ENCODE measurements at places on chromosomes 7 and 10.

- DNase-seq = no peak
Observed at GRCh38 chr10:79183468-79183865, 114.7 kb downstream of the ZMIZ1 start.

DNA sequence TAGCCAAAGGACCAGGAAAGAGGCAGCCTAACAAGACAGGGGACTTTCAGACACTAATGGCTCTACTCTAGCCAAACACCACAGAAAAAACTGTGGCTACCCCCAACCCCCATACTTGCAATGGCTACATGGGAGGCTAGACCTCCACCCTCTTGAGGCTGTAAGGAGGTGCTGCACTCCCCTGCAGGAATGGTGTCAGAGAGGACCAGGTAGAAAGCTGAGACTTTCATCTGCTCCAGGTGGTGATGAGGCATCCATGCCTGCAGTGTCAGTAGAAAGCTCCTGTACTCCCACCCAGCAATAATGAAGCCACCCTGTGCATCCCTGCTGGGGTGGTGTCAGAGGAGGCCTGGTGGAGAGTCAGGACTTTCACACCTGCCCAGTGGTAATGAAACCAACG is 18.9 kb upstream of the SORCS3 start:
- no peak for DNase-seq

DNA sequence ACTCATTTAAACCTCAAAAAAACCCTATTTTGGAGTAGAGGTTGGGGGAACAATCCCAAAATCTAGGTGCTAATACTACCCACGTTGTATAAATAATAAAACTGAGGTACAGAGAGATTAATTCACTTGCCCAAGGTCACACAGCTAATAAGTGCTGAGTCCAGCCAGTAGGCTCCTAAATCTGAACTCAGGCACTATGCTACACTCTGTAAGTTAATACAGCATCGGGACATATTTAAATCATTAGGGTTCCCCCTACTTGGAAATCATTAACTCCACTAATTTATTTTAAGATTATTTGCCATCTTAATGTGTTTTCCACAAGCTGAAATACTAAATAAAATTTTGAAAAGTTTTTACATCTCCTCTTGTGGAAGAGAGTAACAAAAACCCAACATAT is 24.2 kb downstream of the PIP4K2A start:
- no peak for DNase-seq

- no peak for DNase-seq
Observed at GRCh38 chr10:70500812-70501301, 22.3 kb downstream of the PALD1 start.

- DNase-seq = no peak
Observed at GRCh38 chr10:133202778-133203651, 27.0 kb upstream of the UTF1 start.

DNA sequence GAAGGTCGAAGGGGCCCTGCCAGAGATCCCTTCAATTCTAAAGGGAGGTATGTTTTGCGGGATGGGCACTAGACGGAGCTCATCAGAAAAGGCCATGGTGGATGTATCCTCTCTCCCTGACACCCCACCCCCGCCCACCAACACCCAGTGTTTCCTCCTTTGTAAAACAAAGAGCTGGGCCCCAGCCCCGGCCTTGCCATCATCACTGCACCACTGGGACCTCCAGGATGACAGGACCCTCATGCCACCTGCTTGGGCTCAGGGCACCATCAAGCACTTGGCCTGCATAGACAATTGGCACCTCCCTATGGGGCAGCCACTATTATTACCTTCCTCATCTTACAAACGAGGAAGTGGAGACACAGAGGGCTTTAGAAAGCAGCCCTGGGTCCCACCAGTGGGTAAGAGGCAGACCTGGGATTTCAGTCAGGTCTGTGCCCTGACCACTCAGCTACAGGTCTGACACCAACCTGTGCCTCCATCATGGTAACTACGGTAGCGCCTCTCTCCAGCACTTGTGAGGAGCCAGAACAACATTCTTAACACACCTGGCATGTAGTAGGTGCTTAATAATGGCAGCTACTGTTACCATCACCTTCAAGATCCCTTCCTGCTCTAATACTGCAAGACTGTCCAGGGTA is 2.0 kb downstream of the CALML3 start:
- no peak for DNase-seq

GRCh38 chr7:73912223-73912622 is 51.3 kb downstream of the TMEM270 start:
- DNase-seq = no peak

- DNase-seq = no peak
Observed at GRCh38 chr10:44974082-44974627, 4.5 kb downstream of the DEPP1 start.

Measured in NAMALWA (cell line).